Activated naive CD8-positive, alpha-beta T cell treated with anti-CD3 and anti-CD28 coated beads for 36 hours (primary cell): ENCODE measurements at places on chromosomes 5 and 9. TPM values are rescaled to one million over a fixed set of nuclear protein-coding genes. Genes with fewer than 3 reads are reported as not detected.

DNA sequence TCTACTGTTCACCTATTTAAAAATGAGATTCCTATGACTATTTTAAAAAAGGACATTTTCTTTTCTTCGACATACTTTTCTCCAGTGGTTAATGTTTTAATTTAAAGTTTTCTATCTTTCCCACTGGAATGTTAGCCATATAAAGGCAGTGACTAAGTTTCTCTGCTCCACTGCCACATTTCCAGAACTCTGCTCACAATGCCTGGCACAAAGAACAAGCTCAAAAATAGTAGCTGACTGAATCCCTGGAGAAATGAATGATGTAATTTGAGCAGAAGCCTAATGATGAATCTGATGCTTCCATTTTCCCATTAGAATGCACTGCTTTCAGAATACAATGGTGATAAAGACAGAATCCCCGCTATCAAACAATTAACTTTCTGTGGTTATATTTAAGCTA lies 817.8 kb downstream of the MTRR start:
- H3K27me3 ChIP-seq, result no peaks in the 10 kb centered on the region
- DNase-seq, result no peak
- no peak overlapping the region for H3K4me3 ChIP-seq
- H3K36me3 ChIP-seq, result no peaks in the 10 kb centered on the region

DNA sequence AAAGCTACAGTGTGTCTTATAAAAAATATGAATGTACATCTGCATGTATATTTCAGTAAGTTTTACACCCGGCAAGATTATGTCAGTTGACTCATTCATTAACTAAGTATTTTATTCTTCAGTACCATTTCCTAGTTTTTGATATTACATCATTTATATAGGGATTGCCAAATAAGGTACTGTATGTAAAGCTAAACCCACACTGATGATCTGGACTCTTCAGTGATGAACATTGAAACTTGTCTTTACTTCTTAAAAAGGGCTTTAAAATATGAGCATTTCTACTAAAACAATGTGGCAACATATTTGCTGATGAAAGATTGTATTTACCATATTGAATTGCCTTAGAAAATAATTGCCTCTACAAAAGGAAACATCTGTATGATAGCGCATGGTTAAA lies 151.8 kb upstream of the TLX3 start:
- H3K27ac ChIP-seq, result no peak overlapping the region
- no peak for DNase-seq
- no peaks in the 10 kb centered on the region for H3K36me3 ChIP-seq
- H3K4me3 ChIP-seq, result no peak overlapping the region
- H3K27me3 ChIP-seq, result no peaks in the 10 kb centered on the region
- no peaks in the 10 kb centered on the region for H3K4me1 ChIP-seq

DNA sequence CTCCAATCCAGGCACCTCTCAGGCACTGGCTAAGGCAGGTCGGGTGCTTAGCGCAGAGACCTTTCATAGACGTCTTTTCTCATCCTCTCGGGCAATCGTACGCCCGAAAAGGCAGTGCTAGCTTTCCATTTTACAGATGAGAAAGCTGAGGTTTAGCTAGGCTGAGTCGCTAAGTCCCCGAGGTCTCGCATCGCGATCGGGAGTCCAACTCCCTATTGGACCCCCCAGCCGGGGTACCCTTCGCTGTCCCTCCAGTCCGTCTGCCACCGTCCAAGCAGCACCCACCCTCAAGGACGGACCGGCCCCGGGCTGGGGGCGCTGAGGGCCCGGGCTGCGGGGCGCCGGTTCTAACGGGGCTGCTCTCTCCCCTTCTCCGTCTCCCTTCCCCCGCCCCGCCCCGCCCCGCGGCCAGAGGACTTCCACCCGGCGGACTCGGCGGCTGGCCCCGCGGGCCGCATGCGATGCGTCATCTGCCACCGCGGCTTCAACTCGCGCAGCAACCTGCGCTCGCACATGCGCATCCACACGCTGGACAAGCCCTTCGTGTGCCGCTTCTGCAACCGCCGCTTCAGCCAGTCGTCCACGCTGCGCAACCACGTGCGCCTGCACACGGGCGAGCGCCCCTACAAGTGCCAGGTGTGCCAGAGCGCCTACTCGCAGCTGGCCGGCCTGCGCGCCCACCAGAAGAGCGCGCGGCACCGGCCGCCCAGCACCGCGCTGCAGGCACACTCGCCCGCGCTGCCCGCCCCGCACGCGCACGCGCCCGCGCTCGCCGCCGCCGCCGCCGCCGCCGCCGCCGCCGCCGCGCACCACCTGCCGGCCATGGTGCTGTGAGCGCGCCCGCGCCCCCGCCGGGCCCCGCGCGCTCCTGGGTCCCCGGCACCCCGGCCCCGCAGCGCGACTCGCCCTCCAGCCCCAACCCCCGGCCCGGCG lies 12.5 kb upstream of the EXOSC2 start:
- no peak overlapping the region for H3K27ac ChIP-seq
- peak overlapping the region; percentile 80 for H3K4me3 ChIP-seq
- H3K36me3 ChIP-seq, result no peaks in the 10 kb centered on the region
- peaks cover 6% of the 10 kb centered on the region for H3K4me1 ChIP-seq

DNA sequence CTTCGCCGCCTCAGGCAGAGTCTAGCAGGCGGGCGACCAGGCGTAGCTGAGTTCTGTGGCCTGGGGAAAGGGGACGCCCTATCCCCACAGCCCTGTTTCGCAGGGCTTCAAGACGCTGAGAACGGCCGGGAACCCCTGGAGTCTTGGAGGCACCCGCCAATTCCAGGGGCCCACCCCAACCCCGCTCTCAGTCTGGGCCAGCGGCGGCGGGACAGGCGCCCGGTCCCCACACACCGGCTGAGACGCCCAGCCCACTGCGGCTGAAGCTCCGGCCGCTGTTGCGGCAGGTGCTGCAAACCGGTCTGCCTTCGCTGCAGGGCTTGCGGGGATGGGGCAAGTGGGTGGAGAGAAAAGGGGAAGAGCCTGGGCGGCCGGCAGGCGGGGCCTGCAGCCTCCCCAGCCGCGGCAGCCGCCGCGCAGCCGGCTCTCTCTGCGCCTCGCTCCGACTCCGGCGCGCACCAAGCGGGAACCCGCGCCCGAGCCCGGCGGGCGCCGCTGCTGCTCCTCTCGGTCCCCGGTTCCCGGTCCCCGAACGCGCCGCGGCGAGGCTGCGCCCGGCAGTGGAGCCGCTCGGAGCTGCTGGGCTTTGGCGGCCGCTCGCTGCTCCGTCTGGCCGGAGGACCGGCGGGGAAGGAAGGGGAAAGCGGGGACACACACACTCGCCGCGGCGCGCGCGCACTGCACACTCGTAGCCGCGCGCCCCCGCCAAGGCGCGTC lies at the start of gene PIP5K1B:
PIP5K1B (plus strand) TSS at position 427 of the 717 bp plus-strand sequence. CDS start 117,375 bp downstream, outside the sequence.
- H3K4me1 ChIP-seq, result peaks cover 15% of the 10 kb centered on the region
- H3K4me3 ChIP-seq, result peak within 1 kb of the TSS; percentile 86

GRCh38 chr9:93319992-93320500 lies 131.4 kb upstream of the FAM120A start:
- no peak for DNase-seq
- H3K27ac ChIP-seq, result no peak overlapping the region
- peaks cover 21% of the 10 kb centered on the region for H3K27me3 ChIP-seq
- H3K4me3 ChIP-seq, result no peak overlapping the region
- peaks cover 7% of the 10 kb centered on the region for H3K4me1 ChIP-seq
- H3K36me3 ChIP-seq, result no peaks in the 10 kb centered on the region

- H3K27me3 ChIP-seq, result no peaks in the 10 kb centered on the region
- H3K36me3 ChIP-seq, result no peaks in the 10 kb centered on the region
- peaks cover 5% of the 10 kb centered on the region for H3K4me1 ChIP-seq
- H3K27ac ChIP-seq, result no peak overlapping the region
- H3K4me3 ChIP-seq, result no peak overlapping the region
These were observed 11.1 kb downstream of the ARSB start for GRCh38 chr5:78974011-78974410.

FBP1 gene
- 1.2 TPM for total RNA-seq

PCDHB9 gene
- total RNA-seq, result not detected
